Uterus (tissue), 4 donors: ENCODE measurements at places on chromosomes 2 and 18.

DNA sequence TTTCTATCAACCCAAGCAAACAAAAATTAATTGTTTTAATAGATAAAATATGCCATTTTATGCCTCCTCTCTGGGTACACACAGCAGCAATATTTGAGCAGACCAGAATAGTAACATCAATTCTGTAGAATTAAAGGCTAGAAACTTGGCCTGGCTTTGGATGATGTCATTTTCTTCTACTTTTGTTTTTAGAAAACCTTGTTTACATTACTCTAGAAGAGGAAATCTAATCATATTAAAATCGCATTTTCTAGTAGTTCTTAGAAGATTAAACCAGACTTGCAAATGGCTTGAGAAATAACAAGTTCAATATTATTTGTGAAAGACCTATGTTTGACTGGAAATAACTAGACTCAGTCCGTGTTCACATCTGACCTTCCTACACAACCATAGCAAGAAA lies 102.3 kb upstream of the RFX8 start:
- no peaks in the 10 kb centered on the region for H3K36me3 ChIP-seq
- no peak overlapping the region for H3K4me3 ChIP-seq
- H3K27me3 ChIP-seq, result no peaks in the 10 kb centered on the region
- H3K27ac ChIP-seq, result no peak overlapping the region

GRCh38 chr2:64143169-64144056 lies 807 bp downstream of the PELI1 start:
- no peaks in the 10 kb centered on the region for H3K27me3 ChIP-seq
- H3K4me1 ChIP-seq, result peaks cover 10% of the 10 kb centered on the region
- H3K36me3 ChIP-seq, result no peaks in the 10 kb centered on the region

- no peaks in the 10 kb centered on the region for H3K36me3 ChIP-seq
- H3K4me3 ChIP-seq, result no peak overlapping the region
- H3K27me3 ChIP-seq, result no peaks in the 10 kb centered on the region
- DNase-seq, result no peak
- no peak overlapping the region for H3K27ac ChIP-seq
These were observed 13.4 kb downstream of the ARHGEF4 start for GRCh38 chr2:130849896-130850787.

DNA sequence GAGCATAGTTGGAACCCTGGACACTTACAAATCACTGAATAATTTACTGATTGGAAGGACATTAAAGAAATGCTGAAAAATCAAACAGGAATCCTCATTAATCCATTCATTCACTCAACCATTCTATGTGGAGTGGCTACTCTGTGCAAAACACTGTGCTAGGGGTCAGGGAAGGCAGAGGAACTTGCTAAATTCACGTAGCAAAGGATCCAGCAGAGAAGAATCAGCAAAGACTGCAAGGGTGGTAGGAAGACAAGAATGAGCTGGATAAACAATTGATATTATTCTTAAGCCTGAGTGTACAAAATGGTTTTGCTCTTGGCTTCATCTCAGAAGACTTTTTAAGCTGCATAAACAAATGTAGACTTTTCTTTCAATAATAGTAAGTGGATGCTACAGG lies 164.3 kb upstream of the CAVIN2 start:
- no peak overlapping the region for H3K27ac ChIP-seq
- no peaks in the 10 kb centered on the region for H3K36me3 ChIP-seq
- DNase-seq, result no peak
- no peaks in the 10 kb centered on the region for H3K4me1 ChIP-seq

DNA sequence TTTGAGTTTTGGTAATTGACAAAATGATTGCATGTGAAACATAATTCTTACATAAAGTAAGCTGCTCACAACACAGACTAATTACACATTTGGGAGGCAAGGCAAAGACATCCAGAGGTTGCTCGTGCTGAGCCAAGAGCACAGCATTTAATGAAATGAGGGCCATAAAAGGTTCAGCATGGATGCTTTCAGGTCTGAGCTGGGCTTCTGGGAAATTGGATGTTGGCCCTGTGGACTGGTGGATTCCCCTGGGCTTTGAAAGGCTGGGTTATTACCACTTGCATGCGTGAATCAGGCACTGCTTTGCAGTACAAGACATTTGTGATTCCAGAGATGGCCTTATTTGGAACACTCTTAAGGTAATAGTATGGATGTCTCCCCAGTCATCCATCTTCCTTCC lies 533.5 kb upstream of the NRP2 start:
- H3K36me3 ChIP-seq, result no peaks in the 10 kb centered on the region
- no peak overlapping the region for H3K4me3 ChIP-seq
- H3K27me3 ChIP-seq, result no peaks in the 10 kb centered on the region

- no peaks in the 10 kb centered on the region for H3K27me3 ChIP-seq
- H3K4me1 ChIP-seq, result peaks cover 2% of the 10 kb centered on the region
- no peak overlapping the region for H3K27ac ChIP-seq
- H3K36me3 ChIP-seq, result no peaks in the 10 kb centered on the region
- no peak overlapping the region for H3K4me3 ChIP-seq
These were observed 92.4 kb upstream of the ZFP36L2 start for GRCh38 chr2:43318791-43319190.

DNA sequence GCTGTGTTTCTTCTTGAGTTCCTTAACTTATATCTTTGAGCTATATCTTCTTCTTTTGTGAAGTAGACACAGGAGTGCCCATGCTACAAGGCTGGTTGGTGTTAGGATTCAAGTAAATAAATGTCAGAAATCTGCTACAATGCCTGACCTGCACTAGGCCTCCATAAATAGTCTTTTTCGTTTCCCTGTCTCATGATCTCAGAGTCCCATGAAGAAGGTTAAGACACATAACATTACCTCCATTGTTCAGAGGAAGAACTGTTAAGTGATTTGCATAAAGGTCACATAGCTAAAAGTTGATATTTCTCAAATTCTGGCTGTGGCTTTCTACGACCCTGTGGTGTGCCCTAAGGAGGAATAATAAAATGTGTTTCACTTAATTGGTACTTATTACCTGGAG lies 228.4 kb downstream of the KCNS3 start:
- H3K4me1 ChIP-seq, result no peaks in the 10 kb centered on the region
- no peak overlapping the region for H3K27ac ChIP-seq
- H3K4me3 ChIP-seq, result no peak overlapping the region
- no peaks in the 10 kb centered on the region for H3K36me3 ChIP-seq
- DNase-seq, result no peak
- no peaks in the 10 kb centered on the region for H3K27me3 ChIP-seq

DNA sequence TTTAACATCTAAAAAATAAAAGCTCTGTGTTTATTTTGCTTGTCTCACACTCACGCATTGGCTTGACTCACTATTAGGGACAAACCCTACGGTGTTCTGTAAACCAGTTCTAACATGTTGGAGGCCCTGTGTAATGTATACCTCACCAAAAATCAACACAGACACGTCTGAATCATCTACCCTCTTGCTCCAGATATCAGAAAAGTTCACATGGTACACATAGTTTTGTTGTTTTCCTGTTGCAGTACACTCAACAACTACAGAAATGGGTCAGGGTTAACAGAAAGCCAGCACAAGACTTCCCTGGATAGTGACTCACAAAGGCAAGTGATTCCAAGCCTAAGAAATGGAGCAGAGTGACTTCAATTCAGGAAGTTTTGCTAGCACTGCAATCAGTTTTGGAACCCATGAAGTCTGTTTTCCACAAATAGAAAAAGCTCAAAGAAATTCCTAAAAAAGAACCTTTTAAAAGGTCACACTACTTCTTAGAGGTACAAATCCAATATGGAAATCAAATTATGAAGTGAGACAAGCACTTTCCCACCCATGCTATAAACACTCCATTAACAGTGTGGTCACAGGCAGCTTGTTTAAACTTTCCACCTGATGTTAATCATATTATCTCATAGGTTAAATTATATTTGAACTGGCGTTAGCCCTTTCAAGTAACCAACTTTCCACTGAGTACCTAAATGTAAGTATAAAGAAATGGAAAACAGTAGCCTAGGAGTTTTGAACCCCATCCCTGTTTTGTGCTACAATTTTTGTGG lies 87.4 kb downstream of the GAREM1 start:
- no peaks in the 10 kb centered on the region for H3K36me3 ChIP-seq
- H3K27ac ChIP-seq, result peak overlapping the region; percentile 33
- no peak overlapping the region for H3K4me3 ChIP-seq
- DNase-seq, result no peak
